ENCODE measurements at places on chromosomes 3 and 15.

DNA sequence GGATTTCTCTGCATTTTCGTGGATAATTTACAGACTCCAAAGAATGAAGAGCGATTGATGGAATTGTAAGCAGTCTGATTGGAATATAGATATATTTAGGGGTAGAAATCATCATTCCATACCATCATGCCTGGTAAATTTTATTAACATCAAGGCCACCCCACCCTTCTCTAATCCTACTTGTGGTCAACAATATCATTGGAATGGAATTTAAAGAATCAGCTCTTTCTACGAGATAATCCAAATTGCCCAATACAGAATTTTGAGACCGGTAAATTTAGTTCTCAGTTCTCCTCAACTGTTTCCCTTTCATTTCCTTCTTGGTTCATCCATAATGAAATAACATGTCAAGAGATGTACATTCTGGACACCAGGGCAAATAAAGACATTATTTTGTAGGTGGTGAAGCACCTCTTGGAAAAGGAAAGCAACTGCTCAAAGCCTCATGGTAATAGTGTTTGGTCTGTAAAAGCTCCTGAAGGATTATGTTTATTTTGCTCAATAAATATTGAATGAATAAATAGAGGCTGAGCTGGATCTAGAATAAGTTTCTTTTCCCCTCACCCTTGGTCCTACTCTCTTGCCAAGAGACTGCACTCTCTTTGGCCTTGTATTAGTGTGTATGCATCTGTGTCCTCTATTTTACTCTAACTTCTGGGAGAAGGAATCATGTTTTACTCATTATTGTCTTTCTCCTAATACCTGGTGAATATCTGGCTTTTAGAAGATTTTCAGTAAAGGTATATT is 133.7 kb upstream of the BCL6 start:
- DNase-seq: no peak

DNA sequence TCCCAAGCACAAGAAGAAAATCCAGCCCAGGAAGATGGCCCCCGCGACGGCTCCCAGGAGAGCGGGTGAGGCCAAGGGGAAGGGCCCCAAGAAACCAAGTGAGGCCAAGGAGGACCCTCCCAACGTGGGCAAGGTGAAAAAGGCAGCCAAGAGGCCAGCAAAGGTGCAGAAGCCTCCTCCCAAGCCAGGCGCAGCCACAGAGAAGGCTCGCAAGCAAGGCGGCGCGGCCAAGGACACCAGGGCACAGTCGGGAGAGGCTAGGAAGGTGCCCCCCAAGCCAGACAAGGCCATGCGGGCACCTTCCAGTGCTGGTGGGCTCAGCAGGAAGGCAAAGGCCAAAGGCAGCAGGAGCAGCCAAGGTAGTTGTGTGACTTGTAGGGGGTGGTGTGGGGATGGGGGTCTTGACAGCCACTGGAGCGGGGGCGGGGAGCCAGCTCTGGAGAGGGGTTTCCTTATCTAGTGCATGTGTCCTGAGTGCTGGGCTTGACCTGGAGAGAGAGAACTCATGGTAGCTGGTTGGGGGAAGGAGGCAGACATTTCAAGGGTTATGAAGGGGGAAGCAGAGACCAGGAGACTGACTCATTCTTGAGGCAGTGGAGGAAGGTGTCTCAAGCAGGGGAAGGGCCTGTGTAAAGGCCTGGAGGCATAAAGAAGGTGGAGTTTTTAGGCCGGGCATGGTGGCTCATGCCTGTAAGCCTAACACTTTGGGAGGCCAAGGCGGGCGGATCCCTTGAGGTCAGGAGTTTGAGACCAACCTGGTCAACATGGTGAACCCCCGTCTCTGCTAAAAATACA is 6.2 kb downstream of the H1-8 start:
- no peak for DNase-seq

DNA sequence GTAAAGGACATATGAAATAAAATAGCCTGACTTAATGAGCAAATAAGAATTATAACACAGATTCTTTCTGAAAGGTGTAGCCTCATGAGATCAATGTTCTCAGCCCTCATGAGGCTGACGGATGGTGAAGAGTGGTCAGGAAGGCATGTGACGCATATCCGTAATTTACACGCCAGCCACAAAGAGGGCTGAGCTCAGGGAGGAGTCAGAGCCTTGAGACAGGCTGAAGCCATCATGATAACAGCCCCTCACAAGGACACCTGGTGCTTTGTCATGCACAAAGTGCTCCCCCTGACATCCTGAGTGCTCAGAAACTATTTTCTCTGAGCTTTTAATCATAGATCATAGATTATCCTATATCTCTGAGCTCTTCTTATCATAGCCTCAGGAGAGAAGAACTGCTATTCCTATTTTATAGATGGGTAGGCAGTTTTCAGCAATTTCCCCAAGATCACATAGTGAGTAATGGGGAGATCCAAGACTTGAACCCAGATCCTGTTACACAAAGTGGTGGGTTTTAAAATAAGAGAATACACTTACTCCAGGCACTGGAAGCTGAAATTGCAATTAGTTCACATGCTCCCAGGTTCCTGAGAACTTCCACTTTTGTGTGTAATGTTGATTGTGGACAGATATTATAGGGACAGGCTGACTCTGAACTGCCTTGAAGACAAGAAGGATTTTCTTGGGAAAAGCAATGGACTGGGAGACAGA is 267.1 kb downstream of the RPLP1 start:
- no peak for DNase-seq

DNA sequence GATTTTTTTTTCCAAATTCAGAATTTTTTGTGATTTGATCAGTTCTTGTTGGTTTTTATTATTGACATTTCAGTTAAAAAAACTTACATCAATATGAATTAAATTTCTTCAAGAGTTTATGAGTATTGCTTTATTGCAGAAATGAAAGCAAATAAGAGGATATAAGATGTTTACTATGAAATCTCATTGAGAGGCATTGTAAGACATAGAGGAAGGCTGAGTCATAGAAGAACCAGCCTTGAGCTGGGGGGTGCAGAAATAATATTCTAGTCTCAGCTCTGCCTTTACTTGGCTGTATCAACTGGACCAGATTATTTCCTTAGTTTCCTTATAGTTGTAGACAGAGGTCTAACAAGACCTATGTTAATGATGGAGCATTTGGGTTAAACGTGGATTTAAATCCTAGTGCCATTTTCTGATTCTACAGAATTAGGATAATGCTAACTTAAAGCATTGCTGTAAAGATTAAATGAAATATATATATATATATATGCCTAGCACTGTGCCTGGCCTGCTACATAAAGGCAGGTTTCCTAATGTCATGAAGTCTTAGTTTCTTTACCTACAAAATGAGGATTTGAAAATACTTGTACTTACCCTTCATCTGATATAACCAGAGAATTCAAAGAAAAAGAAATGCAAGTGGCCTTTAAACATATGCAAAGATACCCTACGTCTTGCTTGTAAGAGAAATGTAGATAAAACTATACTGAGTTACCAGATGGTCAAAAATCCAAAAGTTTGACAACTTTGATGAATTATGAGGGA is 7.3 kb downstream of the FAM98B start:
- DNase-seq: no peak

GRCh38 chr3:41033956-41034519 is 165.3 kb upstream of the CTNNB1 start:
- no peak for DNase-seq

GRCh38 chr3:114896978-114897377 is 250.1 kb downstream of the ZBTB20 start:
- no peak for DNase-seq

Data from GM12891 (cell line).